ENCODE measurements at places on chromosomes 5 and 9.
A peak's percentile ranks its signal among the peaks of the same experiment; 100 is the strongest.

DNA sequence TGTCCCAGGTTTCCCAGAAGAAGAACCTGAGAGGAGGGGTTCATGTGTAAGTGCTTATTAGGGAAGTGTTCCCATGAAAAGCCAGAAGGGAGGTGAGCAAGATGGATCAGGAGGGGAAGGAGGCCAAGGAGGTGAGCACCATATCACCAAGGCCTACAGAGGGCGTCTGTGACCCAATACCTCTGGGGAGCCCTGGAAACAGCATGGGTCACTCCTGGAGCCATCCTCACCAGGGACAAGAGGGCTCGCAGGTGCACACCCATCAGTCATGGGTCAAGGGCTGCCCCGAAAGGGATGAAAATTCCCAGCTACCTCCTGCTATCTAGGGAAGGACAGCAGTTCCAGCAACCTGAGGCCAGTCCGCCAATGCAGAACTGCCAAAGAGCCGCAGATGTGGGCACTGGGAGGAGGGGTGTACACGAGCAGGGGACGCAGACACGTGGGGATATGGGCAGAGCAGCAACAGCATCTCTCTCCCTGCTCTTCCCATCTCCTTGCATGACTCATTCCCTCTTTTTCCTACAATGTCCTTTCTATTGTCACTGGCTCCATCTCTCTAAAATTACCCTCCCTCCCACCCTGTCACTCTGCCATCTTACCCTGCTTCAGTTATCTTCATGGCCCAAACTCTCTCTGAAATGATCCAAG, 167.6 kb upstream of the FSTL4 start:
- DNase-seq, result no peak

- DNase-seq, result no peak
Measured at GRCh38 chr5:45038366-45038987, 229.7 kb downstream of the MRPS30 start.

- no peak for DNase-seq
Measured at GRCh38 chr9:4850603-4851310, 58.0 kb downstream of the RCL1 start.

- no peak for DNase-seq
Measured at GRCh38 chr5:6594066-6594465, 38.8 kb downstream of the NSUN2 start.

DNA sequence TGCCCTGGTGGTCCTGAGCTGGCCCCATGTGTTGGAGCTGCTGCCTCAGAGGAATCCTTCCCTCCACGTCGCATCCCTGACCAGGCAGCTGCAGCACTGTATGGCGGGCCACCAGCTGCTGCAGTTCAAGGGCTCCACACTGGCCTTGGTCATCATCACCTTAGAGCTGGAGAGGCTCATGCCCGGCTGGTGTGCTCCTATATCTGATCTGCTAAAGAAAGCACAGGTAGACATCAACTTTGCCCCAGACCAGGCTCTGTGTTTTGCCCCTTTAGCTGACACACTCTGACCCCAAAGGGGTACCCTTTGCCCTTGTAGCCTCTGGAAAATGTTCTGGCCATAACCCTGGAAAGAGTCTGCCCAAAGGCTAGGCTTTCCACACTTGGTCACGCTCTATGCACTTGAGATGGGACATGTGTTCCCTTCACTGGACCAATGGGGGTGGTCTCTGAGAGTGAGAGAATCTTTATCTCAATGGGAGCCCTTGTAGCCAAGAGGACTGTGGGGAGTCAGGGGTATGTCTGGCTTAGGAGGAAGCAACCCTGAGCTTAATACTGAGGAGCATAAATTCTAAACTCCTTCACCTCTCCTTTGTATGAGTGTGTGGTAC, 4.8 kb downstream of the CCNI2 start:
- no peak for DNase-seq

DNA sequence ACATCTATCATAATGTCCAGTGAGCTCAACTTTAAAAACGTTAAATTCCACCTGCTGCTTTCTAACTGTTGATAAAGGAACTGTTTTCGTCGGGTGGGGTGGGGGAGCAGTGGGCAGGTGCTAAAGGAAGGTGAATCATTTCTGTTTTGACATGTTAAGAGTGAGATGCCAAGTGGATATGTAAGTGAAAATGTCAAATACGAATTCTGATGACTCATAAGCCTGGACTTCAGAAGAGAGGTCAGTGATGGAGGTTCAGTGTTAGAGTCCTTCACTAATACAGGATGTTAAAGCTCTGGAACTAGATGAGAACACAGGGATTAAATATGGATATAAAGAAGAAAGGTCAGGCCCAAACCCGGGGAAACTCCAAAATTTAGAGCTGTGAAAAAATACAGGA, 617.9 kb upstream of the CTNND2 start:
- DNase-seq, result no peak

GRCh38 chr5:147509041-147509709, 693 bp downstream of the DPYSL3 start:
- no peak for DNase-seq

DNA sequence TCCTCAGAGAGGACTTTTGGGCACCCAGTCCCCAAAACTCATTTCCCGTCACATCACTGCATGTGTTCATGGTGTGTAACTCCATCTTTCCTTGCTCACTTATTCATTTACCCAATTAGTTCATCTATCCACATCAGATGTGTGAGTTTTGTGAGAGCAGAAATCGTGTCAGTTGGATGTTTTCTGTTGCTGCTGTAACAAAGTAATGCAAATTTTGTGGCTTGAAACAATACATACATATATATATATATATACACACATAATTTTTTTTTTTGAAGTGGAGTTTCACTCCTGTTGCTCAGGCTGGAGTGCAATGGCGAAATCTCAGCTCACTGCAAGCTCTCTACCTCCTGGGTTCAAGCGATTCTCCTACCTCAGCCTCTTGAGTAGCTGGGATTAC, 70.5 kb upstream of the BOD1 start:
- DNase-seq, result no peak

GRCh38 chr5:65779643-65780042, 57.6 kb downstream of the NLN start:
- peak; percentile 18 for DNase-seq

DNA sequence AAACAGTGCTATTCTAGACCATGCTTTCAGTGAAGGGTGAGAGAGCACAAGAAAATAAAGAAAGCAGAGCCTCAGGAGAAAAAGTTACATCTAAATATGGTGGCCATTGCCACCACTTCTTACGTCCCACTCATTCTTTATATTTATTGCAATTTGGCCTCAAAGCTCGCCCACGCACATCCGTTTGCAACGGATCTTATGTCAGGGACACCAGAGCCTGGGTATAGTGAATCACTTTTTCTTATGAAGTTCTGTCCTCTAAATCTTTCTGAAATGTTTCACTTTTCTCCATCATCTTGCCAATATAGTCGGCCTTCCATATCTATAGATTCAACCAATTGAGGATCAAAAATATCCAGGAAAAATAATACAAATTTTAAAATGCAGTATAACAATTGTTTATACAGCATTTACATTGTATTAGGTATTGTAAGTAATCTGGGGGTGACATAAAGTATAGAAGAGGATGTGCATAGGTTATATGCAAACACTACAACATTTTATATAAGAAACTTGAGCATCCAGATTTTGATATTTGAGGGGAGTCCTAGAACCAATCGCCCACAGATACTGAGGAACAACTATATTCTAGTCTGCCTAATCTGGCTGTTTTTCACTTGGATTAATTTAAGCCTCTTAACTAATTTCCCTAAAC, 35.2 kb downstream of the GOLPH3 start:
- DNase-seq, result no peak

GRCh38 chr9:113654605-113655428, 191.3 kb downstream of the RGS3 start:
- DNase-seq, result no peak

- no peak for DNase-seq
Measured at GRCh38 chr9:132552041-132552440, 30.4 kb upstream of the BARHL1 start.

DNA sequence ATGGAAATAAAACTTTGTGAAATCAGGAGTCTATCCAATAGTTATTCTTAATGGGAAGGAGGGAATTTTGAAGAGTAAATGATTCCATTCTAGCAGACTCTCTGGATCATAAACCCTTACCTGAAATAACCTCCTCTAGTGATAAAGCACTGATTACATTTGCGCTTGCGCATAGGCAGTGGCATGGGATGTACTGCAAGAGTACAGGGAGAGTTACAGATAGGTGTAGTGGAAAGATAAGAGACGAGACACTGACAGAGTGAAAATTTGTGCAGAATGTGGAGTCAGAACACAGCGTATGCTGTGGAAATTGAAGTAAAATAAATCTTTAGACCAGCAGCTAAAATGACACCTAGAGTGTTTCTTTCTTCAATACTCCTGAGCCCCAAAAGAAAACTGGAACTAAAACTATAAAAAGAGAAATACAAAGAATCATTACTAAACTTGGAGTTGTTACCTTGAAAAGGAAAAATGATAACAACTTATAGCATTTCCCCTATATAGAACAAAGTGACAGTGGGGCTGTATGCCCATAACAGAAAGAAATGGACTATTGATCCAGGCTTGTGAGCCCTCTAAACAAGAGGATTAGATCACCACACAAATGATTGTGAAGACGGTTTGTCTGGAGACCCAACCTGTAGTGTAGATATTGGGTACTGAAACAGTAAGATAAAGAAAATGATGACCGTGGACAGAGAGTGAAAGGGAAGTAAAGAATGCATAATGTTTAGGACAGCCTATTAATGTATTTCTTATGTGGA, 1471.2 kb upstream of the NUDT12 start:
- DNase-seq, result no peak

DNA sequence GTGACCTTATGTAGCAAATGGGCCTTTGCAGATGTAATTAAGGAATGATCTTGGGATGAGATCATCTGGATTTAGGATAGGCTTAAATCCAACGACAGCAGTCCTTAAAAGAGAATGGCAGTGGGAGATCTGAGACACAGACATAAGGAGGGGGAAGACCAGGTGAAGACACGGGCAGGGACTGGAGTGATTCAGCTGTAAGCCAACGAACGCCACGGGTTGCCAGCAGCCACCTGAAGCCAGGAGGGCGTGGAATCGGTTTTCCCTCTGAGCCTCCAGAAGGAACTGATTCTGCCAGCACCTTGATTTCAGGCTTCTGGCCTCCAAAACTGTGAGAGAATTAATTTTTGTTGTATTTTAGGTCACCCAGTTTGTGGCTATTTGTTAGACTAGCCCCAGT, 218.6 kb upstream of the ANKRD55 start:
- DNase-seq, result no peak

GRCh38 chr5:34652914-34653313, 3.2 kb upstream of the RAI14 start:
- no peak for DNase-seq

GRCh38 chr5:43358301-43358700, 45.1 kb upstream of the HMGCS1 start:
- DNase-seq, result no peak

- peak; percentile 2 for DNase-seq
Measured at GRCh38 chr9:121268598-121268850, 562 bp downstream of the GSN start.

DNA sequence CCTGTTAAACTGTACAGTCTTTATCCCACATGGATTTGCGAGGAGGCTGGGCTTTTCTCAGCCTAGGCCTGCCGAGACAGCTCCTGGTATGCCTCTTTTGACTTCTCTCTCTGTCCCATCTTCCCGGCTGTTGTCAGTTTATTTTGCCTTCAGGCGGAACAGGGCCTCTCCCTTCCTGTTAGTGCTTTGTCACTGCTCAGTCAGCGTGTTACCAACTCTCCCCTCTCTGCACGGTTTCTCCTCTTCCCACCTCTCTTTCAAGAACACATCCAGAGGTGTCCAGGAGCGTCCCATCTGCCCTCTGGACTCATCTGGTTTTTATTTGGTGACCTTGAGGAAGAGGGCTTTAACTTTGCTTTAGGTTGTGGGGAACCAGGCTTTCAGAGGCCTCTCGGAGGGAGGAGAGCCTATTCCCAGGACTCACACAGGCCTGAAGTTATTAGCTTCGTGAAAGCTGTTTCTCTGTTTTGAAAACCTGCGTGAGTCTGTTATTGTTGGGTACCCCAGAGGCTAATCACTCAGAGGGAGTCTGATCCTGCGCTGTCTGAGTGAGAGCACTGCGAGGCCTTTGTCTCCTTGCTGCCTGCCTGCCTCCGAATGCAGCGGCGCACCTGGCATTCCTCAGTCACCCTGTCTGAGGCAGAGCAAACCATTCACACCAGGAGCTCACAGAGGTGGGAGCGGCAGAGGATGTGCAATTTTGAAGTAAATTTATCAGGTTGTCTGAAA, 234.4 kb upstream of the MPDZ start:
- DNase-seq, result no peak

GRCh38 chr5:68126886-68127285, 88.7 kb upstream of the PIK3R1 start:
- DNase-seq, result no peak

DNA sequence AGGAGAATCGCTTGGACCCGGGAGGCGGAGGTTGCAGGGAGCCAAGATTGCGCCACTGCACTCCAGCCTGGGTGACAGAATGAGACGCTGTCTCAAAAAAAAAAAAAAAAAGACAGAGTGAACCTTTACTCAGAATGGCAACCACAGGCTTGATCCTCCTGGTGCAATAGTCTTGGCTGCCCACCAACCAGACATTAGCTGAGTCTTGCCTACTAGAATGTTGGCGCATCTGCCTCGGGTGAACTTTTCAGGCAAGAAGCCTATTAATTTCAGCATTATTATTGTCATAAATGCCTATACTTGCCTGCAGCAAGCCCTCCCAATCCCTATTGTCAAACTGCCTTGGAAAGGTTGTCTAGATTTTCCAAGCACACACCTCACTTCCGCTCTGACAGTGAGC, 4.2 kb downstream of the SERINC5 start:
- DNase-seq, result no peak

- no peak for DNase-seq
Measured at GRCh38 chr9:14273696-14274121, 40.2 kb downstream of the NFIB start.

GRCh38 chr5:103243665-103244064, 14.9 kb upstream of the MACIR start:
- no peak for DNase-seq

- DNase-seq, result no peak
Measured at GRCh38 chr5:155027993-155028629, 14.6 kb downstream of the KIF4B start.

DNA sequence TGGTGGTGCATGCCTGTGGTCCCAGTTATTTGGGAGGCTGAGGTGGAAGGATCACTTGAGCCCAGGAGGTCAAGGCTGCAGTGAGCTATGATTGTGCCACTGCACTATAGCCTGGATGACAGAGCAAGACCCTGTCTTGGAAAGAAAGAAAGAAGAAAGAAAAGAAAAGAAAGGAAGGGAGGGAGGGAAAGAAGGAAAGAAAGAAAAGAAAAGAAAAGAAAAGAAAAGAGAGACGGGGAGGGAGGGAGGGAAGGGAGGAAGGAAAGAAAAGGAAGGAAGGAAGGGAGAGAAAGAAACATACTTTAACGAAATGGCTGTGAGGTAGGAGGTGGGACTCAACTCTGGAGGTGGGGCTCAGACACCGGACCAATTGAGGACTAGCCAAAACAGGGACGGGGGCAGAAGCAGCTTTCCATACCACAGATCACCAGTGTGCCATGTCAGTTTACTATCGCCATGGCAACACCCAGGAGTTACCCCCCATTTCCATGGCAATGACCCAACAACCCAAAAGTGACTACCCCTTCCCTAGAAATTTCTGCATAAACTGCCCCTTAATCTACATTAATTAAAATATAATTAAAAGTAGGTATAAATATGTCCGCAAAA, 21.3 kb downstream of the PTGES start:
- no peak for DNase-seq

- DNase-seq, result no peak
Measured at GRCh38 chr9:125926936-125927335, 179.8 kb downstream of the PBX3 start.

All from stimulated activated naive CD4-positive, alpha-beta T cell (primary cell).